Fibroblast of pulmonary artery (primary cell): ENCODE measurements at places on chromosomes 2 and 18.

GRCh38 chr2:65545837-65546805, 113.7 kb upstream of the SPRED2 start:
- peak; percentile 13 for DNase-seq

DNA sequence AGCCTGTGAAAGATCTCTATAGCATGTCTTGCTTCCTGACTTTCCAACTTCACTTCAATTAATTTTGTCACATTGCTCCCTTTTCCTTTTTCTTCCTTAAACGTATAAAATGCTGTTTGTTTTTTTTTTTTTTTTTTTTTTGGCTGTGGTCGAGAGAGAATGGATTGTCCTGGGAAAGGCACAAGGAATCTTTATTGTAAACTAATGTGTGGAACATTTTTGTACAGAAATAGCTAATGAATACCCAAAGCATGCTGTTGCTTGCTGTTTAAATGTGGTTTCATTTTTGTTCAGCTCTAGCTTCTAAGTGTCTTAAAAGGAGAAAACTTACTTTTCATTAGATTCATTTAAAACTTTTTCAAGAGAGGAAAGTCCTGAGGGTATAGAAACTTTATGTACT, 105.5 kb downstream of the GPD2 start:
- DNase-seq = no peak

DNA sequence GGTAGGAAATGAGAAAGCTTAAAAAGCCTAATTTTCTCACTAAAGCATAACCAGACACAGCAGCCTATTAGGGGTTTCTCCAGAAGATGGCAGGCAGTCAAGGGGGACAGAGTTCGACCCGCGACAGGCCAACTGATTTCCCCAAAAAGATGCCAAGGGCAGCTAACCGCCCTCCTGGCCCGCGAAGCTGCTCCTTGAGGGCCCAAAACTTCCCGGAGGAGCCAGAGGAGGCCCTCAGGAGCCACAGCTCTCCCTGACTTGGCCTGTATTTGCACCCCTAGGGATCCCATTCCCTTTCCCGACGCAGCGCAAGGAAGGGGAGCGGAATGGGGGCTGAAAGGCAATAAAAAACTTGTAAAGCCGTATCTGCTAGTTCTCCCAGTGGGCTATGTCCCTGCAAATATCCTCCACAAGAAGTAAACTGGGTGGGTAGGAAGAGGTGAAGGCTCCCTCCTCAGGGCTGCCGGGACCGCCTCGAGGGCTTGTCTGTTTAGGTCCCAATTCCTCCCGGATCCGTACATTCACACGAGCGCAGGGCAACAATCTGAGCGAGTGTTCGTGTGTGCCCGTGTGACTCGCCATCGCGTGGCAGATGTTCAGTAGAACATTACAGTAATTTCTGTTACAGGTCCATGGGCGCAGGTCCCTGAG, 756 bp upstream of the NAGK start:
- DNase-seq = no peak

- no peak for DNase-seq
Observed at GRCh38 chr2:166766220-166766619, 122.1 kb upstream of the XIRP2 start.

- peak; percentile 53 for DNase-seq
Observed at GRCh38 chr18:33596178-33596854, 18.3 kb downstream of the ASXL3 start.

GRCh38 chr18:6672821-6673308, 56.7 kb upstream of the ARHGAP28 start:
- no peak for DNase-seq

DNA sequence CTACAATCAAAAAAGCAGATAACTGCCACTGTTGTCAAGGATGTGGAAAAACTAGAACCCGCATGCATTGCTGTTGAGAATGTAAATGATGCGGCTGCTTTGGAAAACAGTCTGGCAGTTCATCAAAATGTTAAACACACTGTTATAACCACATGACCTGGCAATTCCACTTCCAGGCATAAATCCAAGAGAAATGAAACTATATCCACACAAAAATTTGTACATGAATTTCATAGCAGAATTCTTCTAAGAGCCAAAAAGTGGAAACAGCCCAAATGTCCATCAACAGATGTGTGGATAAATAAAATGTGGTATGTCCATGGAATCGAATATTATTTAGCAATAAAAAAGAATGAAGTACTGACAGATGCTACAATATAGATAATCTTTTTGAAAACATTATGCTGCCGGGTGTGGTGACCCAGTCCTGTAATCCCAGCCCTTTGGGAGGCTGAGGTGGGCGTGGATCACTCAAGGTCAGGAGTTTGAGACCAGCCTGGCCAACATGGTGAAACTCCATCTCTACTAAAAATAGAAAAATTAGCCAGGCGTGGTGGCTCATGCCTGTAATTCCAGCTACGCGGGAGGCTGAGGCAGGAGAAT, 32.0 kb downstream of the ERCC3 start:
- peak; percentile 60 for DNase-seq

- DNase-seq = no peak
Observed at GRCh38 chr18:45365835-45366234, 249.4 kb upstream of the SLC14A2 start.

DNA sequence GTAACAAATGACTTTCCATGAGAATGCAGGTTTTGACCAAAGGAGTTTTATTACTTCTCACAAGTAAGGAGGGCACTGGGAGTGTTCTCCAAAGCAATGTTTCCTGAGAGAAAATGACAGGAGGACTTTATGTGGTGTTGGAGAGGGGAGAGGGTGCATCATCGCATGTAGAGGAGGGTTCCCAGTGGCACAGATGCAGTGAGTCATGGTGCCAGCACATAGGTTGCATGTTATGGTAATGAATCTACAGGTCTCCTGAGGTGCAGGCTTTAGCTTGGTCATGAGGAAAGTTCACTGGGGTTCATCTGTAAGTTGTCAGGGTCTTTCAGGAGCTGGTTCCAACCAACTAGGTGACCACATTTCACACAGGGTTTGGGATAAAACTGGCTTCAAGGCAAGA, 30.4 kb downstream of the NAT8 start:
- no peak for DNase-seq

DNA sequence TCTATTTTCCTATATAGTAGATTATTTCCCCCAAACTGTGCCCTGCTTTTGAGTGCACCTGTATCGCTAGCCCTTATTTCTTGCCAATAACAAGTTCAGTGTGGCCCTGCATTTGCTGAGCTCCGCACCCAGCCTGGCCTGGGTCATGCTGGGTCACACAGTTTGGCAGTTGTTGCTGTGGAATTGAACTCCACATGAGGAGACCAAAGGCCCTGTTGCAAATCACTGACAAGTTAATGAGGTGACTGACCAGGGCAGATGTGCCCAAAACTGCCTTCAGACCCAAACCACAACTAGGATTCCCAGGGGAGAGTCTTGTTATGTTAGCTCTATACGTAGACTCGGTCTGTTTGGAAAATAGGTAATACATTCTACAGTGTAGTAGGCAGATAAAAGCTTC, 31.0 kb downstream of the COL4A4 start:
- no peak for DNase-seq

DNA sequence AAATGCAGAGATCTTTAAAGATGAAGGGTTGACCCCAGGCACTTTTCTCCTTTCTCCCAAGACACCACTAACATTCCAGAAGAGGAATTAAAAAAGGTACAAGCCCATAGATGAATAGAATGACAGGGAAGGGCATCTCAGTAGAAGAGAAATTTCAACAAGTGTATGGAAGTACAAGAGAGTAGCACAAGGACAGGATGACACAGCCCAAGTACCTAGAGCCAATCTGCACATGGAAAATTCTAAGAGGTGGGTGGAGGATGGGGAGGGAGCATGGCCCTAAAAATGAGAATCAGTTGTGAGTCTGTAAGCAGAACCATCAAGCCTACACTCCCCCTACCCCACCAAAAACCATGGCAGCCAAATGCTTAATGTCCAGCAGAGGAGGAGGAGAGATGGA, 39.7 kb upstream of the LOXHD1 start:
- no peak for DNase-seq

GRCh38 chr2:230893841-230894781, 29.4 kb downstream of the ITM2C start:
- DNase-seq = no peak

DNA sequence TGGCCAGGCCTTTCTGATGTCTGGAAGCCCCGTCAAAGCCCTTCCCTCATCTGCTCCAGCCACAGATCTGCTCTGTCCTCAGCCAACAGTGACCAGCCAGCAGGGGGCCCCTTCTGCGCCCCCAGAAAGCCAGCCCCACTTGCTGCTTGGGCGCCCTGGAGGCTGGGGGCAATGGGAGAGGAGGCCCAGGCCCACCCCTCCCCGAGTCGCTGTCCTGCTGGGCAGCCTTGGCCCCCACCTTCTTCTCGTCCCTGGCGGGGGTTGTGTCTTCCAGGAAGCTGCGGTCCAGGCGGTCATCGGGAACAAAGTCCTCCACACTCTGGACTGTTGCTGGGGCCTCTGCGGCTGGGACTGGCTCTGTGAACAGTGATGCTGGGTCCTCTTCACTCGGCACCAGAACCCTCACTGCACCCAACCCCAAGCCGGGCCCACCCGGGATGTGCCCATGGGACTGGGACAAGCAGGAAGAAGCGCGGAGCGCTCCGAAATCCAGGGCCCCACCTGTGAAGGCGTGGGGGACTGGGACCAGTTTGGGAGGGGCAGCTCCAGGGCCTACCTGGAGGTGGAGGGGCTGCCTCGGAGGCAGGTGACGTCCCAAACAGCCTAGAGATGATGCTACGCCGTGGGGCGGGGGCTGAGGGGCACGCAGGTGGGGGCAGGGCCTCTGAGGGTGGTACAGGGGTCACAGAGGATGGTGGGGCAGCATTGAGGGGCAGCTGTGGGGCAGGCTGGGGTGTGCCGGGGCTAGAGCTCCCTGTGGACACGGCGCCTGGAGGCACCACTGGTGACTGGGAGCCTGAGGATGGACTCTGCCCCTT, 257.6 kb downstream of the ANKRD30B start:
- no peak for DNase-seq

- DNase-seq = no peak
Observed at GRCh38 chr2:172861098-172861497, 125.5 kb downstream of the RAPGEF4 start.

DNA sequence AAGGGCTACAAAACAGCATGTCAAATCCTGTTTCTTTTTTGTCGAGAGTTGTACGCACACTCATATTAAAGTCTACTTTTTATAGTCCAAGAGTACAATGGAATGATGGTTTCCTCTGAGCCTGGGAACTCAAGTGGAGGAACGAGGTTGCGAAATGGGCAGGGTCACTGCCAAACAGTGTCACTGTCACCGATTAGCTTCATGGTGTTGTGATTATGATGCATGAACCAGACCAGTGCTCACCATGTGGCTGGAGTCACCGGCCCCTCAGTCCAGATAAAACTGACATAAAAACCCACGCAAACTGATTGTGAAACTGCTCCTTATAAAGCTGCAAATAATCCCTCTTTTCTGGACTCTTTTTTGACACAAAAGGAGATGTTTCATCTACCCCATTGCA, 122.0 kb downstream of the COPS8 start:
- peak; percentile 97 for DNase-seq

DNA sequence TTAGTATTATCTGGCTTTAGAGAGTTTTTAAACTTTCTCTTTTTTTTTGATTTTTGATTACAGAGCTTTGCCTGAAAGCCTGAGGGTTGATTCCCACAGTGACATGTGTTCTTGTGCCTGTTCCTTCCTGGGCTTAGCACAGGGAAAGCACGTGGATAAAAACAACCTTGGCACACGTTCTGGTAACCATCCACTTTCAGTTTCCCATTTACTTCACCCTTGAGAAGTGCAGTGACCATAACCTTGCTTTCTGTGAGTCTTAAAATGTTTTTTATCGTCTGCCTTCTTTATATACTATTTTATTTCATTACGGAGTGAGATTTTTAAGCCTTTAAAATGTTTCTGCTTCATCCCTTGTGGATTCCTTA, 11.5 kb downstream of the CD226 start:
- peak; percentile 6 for DNase-seq

DNA sequence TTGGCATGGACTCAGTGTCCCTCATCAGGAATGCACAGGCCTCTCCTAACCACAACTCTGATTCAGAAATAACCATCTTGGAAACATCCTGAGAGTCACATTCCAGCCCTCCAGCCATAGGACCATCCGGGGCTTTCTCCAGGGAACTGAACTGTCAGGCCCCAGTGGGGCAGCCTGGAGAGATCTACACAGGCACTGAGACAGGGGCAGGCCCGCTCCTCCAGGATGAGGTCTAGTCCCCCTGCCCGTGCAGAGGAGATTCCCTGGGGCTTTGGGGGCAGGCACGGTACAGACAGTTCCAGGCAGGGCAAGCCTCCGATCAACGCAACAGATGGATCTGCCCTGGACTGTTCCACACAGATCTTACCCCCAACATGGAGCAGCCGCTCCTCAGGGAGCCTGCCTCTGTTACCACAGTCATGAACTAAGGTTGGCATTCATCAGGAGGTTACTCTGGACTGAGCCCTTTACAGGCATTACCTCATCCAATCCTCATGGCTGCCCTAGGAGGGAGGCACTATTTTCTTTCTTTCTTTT, 12.0 kb downstream of the KCNK3 start:
- peak; percentile 33 for DNase-seq

DNA sequence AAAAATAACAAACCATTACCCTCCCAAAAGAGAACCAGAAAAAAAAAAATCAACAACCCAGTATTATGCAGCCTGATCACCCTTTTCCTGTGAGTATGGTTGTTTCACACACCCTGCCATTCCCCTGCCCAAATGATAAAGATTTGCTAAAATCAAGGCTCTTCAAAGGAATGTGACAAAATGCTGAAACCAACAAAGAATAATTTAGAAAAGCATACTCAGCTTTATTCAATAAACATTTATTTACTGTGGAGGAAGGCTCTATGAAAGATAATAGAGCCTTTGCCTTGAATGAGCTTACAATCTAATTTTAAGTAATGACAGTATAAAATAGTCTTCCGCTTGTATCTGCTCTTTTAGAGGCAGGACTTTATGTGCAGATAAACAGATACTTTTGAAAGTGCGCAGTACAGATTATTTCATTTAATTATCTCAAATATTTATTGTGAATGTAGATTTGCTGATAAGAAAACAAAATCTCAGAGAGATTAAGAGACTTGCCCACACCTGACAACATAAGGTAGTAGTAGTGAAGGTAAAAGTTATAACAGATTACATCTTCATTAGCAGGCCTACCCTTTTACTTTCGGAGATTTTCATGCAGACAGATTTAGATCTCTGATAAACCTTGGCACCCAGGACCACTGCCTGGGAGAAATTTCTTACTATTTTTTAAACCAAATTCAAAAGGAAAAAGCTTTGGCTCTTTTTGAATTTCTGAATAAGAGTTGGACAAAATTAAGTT, 211.9 kb downstream of the SRBD1 start:
- DNase-seq = no peak

DNA sequence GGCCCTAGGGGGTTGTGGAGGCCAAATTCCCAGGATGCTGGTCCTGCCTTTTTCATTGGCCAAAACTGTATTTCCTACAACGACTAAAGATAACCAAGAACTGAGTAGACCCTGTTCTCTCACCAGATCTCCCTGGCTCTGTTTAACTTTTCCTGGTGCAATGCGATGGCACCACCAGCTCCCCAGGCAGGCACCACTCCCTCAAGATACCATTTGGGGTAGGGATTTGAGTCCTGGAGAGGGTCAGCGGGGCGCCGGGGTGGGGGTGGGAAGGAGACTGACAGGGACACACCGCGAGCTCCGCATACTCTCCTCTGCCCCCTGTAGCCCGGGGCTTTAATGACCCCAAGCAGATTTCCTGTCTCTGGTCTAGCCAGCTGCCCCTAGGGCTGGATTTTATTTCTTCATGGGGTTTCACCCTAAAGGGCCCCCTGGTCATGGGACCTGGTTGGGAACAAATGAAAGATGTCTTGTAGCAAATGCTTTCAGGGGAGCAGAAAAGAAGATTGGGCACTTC, 7.3 kb downstream of the SIX2 start:
- no peak for DNase-seq
